ENCODE measurements at places on chromosomes 1 and 21. TPM values are rescaled to one million over a fixed set of nuclear protein-coding genes. Genes with fewer than 3 reads are reported as not detected.

GRCh38 chr1:167447521-167448136, 70.7 kb downstream of the CD247 start:
- H3K27ac ChIP-seq, result no peak overlapping the region
- H3K36me3 ChIP-seq, result no peaks in the 10 kb centered on the region
- no peak overlapping the region for H3K4me3 ChIP-seq
- H3K4me1 ChIP-seq, result no peaks in the 10 kb centered on the region
- DNase-seq, result no peak
- H3K27me3 ChIP-seq, result no peaks in the 10 kb centered on the region

Gene SYTL1
- total RNA-seq, result 12.4 TPM

Gene ADGRB2
- 14.3 TPM for total RNA-seq

DNA sequence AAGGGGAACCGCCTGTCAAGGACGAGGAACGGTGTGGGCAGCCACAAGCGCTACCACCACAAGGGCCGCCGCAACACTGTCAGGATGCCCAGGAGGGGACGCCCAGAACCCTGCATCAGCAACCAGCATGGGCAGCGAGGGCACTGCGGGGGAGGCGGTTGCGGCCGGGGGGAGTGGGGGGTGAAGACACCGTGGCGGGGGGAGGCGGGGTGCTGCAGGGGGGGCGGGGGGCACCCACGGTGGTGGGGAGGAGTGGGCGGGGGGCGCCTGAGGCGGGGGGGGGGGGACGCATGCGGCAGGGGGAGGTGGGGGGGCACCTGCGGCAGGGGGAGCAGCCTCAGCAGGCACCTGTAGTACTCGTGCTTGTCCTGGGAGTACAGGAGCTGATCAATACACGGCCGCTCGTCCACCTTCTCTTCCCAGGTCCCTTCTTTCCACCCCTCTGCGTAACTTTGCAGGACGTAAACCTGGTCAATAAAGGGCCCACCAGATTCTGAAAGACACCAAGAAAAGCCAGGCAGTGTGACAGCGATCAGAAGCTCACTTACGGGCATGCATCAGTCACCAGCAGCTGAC, 4.6 kb downstream of the POFUT2 start:
- no peak for DNase-seq
- H3K4me1 ChIP-seq, result peaks cover 5% of the 10 kb centered on the region
- H3K4me3 ChIP-seq, result no peak overlapping the region
- H3K27me3 ChIP-seq, result no peaks in the 10 kb centered on the region

- H3K27me3 ChIP-seq, result no peaks in the 10 kb centered on the region
- no peak for DNase-seq
- H3K4me1 ChIP-seq, result no peaks in the 10 kb centered on the region
- no peak overlapping the region for H3K4me3 ChIP-seq
These were observed 1.7 kb downstream of the EPHX4 start for GRCh38 chr1:92031281-92032110.

Measured in thyroid gland (tissue), 4 donors.